Mesenteric fat pad (tissue), 1 donor: ENCODE measurements at places on chromosomes 13 and 19.

- no peak for DNase-seq
These were observed 51.8 kb downstream of the TSSK6 start for GRCh38 chr19:19463348-19464117.

- DNase-seq, result no peak
These were observed 186.2 kb upstream of the PCDH9 start for GRCh38 chr13:67416047-67416925.

DNA sequence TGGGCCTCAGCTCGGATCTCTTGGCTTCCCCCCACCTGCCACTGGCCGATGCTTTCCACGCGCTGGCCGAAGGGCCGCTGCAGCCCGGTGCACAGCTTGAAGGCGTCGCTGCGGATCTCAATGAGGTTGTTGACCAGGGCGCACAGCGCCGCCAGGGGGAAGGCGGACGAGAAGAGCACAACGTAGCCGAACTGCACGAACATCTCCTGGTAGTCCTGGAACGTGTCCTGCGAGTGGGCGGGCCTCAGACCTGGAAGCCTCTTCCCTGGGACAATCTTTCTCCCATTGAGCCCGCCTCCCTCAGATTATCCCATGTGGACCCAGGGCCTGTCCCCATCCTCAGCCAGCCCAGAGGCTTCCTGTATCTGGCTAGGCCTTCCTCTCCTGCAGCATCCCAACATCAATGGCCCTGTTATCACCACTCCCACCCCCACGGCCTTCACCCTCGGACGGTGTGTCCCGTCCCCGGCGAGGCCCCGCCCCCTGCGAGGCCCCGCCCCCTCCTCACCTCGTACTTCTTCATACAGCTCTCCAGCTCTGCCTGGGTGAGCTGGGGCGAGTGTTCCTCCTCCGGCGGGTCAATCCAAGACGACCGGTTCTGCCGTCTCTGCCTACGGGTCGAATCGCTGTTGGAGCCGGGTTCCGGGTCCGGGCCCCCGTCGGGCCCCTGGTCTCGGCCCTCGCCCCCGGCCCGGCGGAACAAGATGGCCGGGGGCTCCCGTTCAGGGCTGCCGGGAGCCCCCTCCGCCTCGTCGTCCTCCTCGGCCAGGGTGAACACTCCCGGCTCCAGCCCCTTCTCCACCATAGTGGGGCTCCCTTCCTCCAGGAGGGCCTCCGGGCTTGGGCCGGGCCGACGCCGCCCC, 6.8 kb downstream of the ANO8 start:
- DNase-seq, result no peak

GRCh38 chr19:57438925-57439324, 3.8 kb downstream of the ZNF749 start:
- DNase-seq, result no peak

- no peak for DNase-seq
These were observed 4.5 kb downstream of the FGF9 start for GRCh38 chr13:21675095-21675991.
